MV-4-11 (cell line): ENCODE measurements at places on chromosomes 16 and 17.

DNA sequence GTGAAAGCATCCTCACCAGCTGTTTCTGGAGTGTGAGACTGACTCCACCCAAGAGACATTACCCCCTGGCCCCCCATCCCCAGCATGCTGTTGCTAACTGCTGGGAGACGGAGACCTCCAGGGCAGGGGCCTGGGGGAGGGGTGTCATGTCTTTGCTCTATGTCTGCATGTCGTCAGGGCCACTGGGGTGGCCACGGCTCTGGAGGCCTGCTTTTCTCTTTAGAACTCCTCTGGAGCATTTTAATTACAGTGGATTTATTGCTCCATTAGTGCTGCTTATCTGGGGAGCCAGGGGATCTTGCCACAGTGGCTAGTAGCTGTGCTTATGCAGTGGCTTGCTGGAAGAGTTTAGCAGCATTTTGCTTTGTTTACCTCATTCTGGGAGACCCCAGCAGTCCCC lies 32.3 kb downstream of the CLEC16A start:
- no peak for DNase-seq

GRCh38 chr16:87854907-87855683 lies 14.2 kb downstream of the SLC7A5 start:
- no peak for DNase-seq

DNA sequence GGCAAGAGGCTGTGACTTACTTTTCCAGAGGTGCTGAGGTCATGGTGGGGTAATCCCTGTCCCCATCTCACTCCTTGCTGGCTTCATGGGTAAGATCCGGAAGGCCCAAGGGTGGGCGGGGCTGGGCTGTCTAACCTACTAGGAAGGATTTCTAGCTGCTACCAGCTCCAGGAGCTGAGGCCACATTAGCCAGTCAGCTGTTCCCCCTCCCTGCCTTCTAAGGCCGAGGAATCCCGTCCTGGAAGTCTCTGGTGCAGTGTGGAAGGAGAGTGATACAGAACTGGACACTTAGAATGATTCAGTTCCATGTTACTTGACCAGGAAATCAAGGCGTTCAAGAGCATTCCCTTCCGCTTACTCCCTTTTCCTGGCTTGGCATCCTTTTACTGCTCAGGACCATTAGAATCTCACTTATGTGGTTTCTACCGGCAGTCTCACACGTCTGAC lies 8.9 kb downstream of the GNGT2 start:
- no peak for DNase-seq

- DNase-seq, result no peak
These were observed 50.8 kb downstream of the PITPNM3 start for GRCh38 chr17:6505425-6506142.

- no peak for DNase-seq
These were observed 531.8 kb upstream of the CDH5 start for GRCh38 chr16:65834688-65835087.

GRCh38 chr17:50090071-50090470 lies 5.1 kb upstream of the PDK2 start:
- no peak for DNase-seq

- no peak for DNase-seq
These were observed 5.6 kb upstream of the CXCL16 start for GRCh38 chr17:4744999-4745969.
